IPS DF 19.7 (cell line): ENCODE measurements at places on chromosomes 7 and 10.

GRCh38 chr10:43749940-43750552 is 101.4 kb upstream of the ZNF32 start:
- no peak for DNase-seq

GRCh38 chr7:100604028-100604975 is 2.1 kb downstream of the PCOLCE start:
- no peak for DNase-seq

GRCh38 chr10:2575460-2575859 is 491.9 kb upstream of the PFKP start:
- DNase-seq, result no peak

- DNase-seq, result no peak
Measured at GRCh38 chr10:130472236-130472635, 336.0 kb downstream of the GLRX3 start.

DNA sequence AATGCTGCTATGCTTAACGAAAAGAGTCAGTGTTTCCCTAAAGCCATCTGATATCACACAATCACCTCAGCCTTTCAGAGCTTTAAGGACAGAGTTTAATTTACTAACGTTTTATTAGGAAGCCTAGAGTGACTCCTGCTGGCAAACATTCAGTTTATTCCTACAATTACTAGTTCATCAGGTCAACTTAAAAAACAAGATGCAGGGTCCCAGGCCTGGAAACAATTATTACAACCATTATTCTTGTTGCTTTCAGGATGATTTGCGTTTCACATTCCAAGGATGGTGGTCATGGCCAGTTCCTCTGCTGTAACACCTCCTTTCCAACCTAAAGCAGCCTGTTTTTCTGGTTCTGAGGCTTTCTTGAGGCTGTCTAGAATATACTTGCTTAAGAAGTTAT is 1.5 kb upstream of the FAM53B start:
- DNase-seq, result no peak

GRCh38 chr10:33921970-33922605 is 587.6 kb upstream of the NRP1 start:
- DNase-seq, result no peak
